Mesothelial cell of epicardium (in vitro differentiated cells): ENCODE measurements at places on chromosomes 7 and 10.

DNA sequence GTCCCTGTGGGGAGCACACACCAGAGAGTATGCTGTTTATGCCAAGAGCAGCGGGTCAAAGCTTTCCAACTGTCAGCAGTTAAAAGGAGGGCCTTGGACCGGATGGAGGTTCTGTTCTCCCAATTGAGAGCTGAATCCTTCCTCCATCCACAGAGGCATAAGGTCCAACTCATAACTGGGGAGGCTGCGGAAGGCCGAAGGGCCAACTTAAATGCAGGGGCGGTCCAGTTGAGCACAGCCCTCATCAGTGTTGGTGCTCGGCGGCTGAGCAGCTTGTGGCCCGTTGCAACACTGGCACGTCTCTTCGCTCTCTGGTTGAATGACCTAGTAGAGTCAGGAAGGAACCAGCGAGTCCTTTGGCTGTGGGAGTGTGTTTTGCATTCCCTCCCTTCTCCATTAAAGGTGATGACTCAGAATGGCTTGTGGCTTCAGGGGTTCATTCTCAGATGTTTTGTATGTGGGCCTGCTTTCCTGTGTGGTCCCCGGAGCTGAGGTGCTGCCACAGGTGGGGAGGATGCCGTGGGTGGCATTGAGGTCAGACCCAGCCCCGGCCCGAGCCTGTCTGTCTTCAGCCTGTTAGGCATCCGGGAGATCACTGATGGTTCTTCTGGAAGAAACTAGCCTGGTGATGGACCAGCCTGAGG is 44.8 kb upstream of the DMBT1 start:
- DNase-seq, result no peak

DNA sequence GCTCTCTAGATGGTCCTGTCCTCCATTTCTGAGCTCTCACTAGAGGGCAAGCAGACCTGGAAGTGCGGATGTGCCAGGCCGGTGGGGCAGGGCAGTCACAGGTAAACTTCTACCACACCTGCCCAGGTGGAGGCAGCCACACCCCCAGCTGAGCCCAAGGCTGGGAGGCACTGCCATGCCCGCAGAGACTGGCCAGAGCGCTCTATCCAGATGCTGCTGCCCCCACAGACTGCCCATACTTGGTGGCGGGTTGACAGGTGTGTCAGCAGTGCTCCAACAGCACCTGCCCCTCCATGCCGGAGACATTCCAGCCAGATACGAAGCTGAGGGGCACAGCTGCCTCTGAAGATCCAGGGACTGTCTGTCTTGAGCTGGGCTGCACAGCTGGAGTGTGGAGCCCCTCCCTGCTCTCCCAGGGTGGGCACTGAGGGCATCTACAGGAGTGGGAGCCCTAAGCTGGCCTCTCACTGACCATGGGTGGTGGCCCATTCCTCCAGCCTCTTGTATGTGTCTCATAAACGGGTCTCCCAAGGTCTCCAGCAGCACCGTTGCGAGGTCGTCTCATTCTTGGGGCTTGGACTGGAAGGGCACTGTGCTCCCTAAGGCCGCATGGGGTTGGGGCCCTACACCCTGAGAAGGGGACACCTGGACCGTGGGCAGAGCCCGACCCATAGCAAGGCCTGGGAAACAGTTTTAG is 38.2 kb upstream of the PPIF start:
- no peak for DNase-seq

DNA sequence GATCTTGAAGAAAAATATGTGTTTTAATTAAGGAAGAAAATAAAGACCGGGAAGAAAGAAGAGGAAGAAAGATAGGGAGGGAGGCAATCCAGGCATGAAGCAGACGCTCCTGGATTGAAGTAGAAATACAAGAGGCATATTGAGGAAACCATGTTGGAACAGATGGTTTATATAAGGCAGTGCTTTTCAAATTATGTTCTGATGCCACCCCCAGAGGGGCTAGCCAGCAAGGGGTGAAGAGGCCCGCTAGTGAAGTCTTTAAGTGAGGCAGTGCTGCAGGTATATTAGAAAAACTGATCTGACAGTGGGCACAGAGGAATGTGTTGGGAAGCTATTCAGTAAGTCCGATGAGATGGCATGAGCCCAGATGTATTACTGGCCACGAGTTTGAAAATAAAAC is 40.1 kb downstream of the REEP3 start:
- no peak for DNase-seq

- DNase-seq, result no peak
These were observed 49.0 kb downstream of the PIK3CG start for GRCh38 chr7:106914018-106914607.

DNA sequence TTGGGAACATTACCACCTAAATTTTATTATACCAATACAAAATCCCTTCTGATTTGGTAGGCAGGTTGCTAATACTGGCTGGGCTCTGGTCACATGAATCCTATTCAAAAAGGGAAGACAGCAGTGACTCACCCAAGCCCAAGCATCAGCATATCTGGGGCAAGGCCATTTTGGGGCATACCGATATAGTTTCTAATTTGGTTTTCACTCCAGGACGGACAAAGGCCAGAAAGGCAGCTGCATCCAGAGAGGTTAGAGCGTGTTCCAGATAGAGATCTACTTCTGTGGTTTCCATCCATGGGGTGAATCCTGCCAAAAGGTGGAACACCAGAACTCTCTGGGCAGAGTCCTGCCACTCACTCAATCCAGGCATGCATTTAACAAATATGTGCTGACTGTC is 335.8 kb downstream of the ELMO1 start:
- DNase-seq, result no peak

GRCh38 chr7:111486472-111487142 is 75.7 kb downstream of the IMMP2L start:
- no peak for DNase-seq

DNA sequence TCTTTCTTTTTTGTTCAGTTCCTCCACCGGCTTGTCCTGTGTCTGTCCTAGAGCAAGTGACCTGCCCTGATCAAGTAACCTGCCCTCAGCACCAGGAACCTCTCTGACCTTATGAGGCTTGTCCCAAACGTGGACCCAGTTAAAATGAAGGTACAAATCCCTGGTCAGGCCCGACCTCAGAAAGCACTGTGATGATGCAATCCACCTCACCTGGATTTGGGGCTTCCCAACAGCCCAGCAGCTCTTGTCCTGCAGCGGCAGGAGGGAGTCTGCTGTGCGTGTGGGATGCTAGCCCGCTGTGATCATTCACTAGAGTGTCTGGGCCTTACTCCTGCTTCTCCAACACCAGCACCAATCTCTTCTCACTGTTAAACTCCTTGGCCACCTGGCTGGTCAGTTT is 11.2 kb downstream of the COL17A1 start:
- DNase-seq, result no peak

DNA sequence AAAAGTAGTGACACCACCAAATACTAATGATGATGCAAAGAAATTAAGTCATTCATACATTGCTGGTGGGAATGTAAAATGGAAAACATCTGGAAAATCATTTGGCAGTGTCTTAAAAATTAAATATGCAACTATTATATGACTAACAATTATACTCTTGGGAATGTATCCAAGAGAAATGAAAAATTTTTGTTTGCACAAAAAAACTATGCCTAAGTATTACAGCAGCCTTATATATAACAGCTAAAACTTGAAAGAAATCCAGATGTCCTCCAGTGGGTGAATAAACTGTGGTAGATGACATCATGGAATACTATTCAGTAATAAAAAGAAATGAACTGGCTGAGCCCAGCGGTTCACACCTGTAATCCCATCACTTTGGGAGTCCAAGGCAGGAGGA is 132.0 kb downstream of the NEBL start:
- no peak for DNase-seq

DNA sequence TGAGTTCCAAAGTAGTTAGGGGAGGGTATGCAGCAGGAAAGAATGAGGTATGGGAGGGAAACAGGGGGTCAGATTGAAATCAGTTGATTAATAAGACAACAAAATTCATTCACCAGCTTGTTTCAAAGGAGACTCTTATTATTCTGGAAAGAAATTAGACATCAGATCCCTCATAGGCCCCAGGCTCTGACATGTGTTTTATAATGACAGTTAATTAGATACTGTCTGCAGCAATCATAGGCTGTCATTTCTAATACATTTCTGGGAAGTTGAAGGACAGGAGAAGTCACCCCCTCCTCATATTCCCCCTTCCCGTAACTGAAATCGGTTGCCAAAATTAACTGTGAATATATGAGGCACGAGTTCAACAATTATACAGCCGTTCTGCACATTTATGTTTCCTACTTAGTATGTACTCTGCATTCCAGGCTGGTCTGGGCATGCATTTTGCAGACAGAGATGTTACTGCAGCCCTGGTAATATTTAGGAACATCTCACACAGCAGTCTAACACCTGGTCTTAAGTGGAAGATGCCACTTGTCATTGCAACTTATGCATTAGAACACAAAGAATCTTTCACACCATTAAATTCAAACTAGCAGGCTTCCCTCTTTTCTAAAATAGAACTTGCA is 355.2 kb upstream of the LRGUK start:
- DNase-seq, result no peak

DNA sequence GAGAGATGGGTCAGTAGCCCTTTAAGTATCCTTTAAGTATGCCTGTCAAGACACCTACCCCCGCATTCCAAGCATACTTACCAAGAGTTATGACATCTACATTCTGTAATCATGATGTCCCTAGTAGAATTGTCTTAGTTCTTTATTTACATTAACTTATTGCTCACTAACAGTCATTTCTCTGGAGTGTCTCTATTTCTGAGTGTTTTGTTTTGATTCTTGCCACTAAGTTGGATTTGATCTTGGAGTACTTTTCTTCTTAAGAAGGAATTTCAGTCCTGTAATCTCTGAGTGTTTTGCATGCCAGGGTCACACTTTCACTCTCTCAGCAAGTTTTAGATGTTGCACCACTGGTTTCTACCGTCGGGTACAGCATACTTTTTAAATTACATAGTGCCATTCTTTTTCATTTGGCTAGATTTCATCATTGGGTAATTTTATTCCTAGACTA is 1053.9 kb downstream of the KCNMA1 start:
- no peak for DNase-seq

- DNase-seq, result no peak
These were observed 82.4 kb upstream of the PDE1C start for GRCh38 chr7:32152576-32152975.

DNA sequence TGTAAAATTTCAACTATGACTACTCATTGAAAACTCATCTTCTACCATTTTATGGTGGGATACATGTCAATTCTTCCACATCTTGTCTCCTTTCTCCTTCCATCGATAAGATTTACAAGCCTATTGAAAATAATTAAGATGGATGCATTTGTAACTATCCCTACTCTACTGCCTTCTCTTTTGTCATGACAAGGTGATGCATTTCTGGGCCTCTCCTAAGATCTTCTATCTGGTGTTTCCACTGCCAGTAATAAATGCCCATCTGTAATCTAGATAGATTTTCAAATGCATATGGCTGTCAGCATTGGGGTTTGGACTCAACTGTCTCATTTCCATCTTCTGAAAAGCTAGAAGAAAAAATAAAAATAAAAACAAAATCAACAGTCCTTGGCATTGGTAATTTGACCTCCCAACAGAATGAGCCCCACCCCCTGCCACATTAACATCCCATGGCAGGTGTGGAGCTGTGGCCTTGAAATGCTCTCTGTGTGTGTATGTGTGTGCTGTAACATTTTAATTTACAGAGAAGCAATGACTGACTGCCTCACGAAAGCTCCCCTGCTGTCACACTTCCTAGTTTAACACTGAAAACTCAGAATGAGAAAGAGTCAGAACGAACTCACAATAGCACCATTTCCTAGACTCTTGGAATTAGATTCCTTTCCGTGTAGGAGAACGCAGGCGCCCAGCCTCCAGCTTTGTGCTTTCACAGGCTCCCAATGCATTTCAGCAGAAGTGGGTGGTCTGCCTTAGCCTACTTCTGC is 74.2 kb downstream of the RHOBTB1 start:
- DNase-seq, result no peak

DNA sequence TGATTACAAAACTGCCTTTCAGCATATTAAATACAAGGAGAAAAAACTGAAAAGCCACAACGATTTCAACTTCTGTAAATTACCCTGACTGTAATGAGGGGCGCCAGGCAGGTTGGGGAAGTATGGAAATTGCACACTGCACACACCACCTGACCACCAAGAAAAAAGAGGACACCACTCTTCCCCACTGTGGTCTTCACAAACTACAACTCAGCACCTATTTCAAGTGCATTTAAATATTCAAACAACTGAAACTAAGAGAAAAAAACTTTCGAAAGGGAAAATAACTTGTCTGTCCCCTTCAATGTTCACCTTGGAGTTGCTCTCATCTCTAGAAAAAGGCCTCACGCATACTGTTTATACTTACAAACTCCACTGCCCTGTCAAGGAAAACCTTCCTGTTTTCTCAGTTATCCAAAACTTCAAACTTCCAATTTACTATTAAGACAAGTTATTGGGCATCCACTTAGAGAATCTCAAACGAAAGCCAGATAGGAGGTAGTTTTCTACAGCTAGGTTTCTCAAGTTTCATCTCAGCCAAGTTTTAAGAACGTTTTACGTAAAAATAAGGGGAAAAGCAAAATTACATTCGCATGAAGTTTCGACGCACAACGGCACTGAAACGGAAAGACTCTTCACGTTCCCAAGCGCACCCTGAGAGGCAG is 1.4 kb downstream of the LARP4B start:
- no peak for DNase-seq

GRCh38 chr10:79453392-79453791 is 8.0 kb upstream of the ZCCHC24 start:
- no peak for DNase-seq
